ENCODE measurements at places on chromosomes 3 and 15.

GRCh38 chr15:52856286-52856685 lies 66.2 kb upstream of the ONECUT1 start:
- DNase-seq, result no peak

DNA sequence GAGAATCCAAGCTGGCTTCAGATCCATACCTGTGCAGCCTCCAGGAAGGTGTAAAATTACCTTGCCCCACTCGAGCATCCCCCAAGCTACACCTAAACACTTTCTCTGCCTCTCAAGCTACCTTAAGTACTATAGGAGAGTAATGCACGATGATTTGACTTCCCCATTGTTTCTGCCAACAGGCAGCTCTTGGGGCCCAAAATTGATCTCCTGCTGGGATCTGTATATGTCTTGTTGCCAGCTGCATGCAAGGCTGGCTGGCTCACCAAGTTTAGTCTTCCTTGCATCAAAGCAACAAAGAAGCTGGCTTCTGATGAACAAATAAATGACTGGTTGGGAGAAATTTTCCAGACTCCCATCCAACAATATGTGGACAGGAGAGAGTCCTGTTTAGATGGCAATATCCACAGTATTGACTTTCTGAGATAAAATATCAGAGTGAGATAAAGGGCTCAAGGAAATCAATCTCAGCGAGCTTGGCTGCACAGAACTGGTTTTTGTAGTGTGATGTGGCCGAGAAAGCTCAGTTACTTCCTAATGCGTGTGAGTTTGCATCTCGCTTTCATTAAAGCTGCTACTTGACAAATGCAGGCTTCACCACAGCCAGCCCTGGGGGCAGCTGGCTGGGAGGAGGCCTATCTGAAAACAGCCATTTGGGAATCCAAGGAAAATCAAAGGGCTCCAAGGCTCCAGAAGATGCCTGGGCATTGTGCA lies 140.7 kb downstream of the MINAR1 start:
- no peak for DNase-seq

DNA sequence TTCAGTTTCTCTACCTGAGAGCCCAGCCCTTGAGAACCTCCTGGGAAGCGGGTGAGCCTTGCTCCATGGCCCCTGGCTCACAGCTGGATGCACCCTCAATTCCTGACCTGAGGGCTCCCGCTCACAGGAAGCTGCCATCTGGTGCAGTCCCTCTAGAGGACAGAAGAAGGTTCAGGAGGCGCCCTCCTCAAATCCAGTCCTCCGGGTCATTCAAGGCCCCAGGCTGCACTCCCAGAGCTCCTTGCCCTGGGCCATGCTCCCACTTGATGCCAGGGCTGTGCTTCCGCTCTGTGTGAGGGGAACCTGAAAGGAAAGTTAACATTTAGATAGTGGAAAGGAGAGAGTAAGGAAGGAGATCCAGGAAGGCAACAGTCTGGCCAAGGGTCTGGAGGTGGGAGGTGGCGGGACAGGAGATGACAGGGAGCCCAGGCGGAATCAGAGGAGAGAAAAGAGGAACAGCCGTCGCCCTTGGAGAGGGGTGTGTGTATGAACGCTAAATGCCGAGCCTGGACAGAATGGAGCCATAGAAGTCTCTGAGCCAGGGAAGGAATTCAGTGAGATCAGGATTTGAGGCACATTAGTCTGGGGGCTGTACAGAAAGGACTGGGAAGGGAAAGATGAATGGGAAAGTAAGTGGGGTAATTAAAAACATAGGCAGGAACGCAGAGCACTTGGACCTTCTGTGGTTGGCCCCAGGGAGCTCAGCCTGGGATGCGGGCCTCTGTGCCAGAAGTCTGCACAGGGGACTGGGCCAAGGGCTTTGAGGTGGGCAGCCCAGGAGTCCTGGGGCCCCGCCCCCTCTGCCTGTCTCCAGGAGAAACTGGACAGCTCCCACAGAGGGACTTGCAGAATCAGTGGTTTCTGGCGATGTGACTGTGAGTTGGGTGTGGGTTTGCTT lies 26.1 kb downstream of the TBC1D21 start:
- no peak for DNase-seq

DNA sequence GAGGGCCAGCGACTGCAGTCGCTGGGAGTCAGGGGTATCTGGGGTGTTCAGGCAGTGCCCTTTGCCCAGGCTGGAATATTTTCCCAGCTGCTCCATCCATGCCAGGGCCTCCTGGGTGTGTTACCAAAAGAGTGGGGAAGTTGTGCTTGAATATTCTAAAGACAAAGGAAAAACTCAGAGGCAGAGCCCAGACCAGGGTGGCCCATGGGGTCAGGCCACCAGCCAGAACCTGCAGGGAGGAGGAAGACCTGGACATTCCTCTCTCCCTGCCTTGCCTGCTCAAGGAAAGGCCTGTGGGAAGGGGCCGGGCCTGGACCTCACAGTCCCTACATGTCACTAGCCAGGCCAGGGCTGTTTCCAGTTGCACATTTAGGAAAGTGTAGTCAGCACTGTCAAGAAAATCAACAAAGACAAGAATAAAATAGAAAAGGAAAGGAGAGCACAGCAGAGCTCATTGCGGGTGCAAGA lies 16.0 kb upstream of the KLF15 start:
- no peak for DNase-seq

- no peak for DNase-seq
Observed at GRCh38 chr3:94303897-94304296, 241.0 kb downstream of the NSUN3 start.

DNA sequence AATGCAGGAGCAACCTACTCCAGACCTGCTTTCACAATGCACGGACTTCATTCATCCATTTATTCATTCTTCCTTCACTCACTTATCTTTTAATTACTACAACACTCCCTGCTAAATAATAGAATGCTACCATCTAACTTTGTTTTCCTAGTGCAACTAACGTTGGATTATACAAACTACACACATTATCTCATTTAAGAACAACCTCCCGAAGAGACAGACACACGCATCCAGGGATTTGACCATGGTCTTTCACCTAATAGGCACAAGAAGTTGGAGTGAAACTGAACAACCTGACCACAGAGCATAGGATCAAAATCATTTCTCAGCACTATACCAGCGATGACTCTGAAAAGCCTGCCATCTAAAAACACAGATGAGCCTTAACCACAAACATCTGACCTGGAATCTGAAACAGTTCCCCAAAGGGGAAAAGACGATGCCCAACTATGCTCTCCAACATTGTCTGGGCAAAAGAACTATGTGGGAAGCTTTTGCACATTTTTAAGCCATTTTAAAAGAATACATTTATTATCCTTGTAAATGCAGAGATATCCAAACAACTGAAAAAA lies 21.0 kb downstream of the ZNF385D start:
- no peak for DNase-seq

- DNase-seq, result no peak
Observed at GRCh38 chr3:126101521-126101982, 17.6 kb upstream of the SLC41A3 start.

DNA sequence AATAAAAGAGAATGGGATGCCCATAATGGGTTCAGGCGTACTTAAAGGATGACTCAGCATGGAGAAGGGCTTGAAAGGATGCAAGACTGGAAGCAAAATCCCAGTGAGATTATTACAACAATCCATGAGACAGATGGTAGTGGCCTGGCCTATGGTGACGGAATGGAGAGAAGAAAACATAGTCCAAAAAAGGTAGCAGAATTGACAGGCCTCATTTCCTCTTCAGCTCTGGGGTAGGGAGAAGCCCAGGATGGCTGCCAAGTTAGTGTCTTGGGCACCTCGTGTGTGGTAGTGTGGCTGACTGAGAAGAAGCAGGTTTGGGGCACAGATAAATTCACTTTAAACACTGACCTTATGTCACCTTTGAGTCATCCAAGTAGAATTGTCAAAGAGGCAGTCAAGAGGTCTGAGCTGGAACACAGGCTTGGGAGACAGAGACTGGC lies 18.1 kb downstream of the MB21D2 start:
- DNase-seq, result no peak

DNA sequence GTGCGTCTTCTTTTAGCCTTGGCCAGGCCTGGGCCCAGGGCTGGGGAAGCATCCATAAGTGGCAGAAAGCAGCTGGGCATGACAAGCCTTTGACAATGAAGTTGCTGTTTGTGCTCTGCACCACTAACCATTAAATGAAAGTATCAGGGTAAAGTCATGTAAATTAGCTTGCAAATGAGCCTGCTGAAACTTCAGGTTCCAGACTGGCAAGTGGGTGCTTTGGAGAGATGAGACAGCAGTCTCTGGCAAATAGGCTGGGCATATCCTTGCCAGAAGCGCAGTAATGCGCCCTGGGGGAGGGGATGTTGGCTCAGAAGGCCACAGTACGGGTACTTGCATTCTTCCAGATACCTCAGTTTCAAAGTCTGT lies 40.7 kb downstream of the RAB6B start:
- DNase-seq, result no peak

GRCh38 chr15:52071570-52071969 lies 41.0 kb downstream of the BCL2L10 start:
- DNase-seq, result no peak

- no peak for DNase-seq
Observed at GRCh38 chr3:39196671-39197356, 4.4 kb upstream of the XIRP1 start.

DNA sequence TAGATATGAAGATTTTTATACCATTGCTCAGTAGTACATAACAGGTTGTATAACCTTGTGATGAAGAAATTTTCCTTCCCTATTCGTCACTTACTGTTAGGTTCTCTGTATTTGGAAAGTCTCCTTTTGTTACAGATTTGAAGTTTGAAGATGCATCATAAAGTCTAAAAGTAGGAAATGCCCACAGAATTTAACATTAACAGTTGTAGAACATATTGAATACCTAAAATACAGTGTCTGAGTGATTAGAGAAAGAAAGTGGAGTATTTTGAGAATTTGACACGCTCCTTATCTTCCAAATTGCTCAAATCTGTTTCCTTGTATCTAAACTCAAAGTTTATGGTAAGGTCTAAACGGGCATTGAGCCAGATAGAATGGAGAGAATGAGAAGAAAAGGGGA lies 111.3 kb downstream of the MBNL1 start:
- DNase-seq, result no peak

- no peak for DNase-seq
Observed at GRCh38 chr3:20250314-20250713, 64.3 kb upstream of the SGO1 start.

DNA sequence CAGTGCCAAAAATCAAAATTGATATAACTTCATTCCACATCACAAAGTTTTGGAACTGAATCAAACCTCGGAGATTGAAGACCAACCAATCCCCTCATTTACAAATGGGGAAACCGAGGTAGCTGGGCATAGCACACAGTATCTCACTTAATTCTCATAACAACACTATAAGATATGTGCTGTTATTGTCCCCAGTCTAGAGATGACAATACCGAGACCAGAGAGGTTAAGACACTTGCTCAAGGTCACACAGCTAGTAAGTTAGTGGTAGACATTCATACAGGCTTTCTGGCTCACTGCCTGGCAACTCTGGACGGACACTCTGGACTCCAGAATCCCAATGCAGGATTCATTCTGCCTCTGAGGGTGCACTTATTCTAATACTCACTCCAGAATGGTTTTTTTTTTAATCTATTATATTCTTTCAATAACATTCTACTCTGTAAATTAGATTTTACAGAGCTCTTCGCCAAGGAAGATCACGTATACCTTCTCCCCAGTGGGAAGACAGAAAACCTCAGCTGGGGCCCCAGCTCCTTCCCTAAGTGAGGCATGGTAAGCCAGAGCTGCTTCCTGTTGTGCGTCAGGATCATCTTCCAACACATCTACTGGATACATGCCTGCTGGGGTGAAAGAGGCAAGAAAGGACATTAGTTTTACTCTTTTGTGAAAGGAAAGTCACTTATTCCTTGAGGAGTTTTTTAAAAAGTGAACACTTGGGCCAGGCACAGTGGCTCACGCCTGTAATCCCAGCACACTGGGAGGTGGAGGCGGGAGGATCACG lies 128.4 kb upstream of the IGF1R start:
- no peak for DNase-seq

DNA sequence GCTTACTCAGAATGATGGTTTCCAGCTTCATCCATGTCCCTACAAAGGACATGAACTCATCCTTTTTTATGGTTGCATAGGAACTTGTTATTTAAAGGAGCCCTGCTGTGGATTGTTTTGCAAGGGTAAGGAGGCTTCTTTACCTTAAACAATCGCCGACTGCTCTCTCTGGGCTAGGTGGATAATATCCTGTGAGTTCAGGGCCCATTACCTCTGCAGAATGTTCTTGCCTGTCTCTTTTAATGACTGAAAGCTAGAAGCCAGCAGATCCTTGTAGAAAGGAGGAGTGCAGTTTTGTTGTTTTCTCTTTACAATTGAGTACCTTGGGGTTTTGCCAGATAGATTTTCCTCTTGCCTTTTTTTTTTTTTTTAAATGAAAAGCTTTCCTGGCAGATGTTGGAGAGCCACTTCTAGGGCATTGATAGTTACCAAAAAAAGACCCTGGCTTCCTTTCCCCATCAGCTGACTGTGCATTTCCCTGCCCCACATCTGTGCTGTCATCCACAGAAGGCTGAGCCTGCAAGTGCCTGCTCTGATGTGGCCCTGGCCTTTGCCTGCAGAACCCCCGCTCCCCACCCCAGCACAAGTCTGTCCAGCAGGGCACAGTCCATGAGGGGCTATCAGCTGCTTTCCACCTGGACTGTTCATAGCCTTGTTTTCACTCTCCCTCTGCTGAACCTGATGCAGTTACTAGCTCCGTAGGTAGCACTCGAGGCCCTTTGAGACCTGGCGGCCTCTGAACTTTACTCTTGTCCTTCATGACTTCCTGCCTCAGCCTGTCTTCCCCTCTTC lies 113.1 kb downstream of the CHCHD6 start:
- no peak for DNase-seq

DNA sequence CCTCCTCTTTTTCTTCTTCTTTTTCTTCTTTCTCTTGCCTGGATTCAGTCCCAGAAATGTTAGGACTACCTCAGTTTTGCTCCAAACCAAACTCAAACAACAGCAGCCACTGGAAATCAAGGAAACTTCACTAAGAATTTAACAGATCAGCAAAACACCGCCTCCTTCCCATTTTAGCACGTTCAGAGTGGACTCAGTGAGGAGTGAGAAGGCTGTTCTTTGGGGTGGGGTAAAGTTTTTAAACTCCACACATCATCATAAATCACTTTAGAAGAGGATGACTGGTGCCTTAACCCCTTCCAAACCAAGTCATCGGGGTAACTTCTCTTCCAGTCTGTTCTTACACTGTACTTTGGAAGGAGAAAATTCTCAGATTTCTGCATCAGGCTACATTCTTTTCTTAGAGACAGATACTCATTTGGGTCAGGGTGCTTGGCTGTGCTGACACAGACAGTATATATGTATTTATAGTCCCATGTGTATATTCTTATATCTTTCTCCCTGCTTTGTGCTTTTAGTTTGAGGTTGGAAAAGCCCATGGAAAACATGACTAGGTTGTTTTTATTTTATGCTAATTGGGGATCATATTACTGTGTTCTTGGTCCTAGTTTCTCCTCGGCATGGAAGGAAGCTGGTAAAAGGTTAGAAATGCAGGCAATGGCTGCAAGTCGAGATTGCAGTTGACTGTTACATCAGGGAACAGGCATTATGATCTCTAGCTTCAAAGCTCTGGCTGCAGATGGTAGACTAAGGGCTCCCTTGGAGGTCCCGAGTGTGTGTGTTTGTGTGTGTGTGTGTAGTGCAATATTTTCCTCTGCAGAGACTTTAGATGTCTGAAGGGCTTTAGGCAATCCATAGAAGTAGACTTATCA lies at the start of gene CCDC80:
CCDC80 (minus strand) TSS at position 214 of the 872 bp plus-strand sequence. CDS start 1,238 bp downstream, outside the sequence.
- no peak for DNase-seq
